ENCODE measurements at places on chromosomes 5 and 9. TPM values are rescaled to one million over a fixed set of nuclear protein-coding genes. Genes with fewer than 3 reads are reported as not detected.

DNA sequence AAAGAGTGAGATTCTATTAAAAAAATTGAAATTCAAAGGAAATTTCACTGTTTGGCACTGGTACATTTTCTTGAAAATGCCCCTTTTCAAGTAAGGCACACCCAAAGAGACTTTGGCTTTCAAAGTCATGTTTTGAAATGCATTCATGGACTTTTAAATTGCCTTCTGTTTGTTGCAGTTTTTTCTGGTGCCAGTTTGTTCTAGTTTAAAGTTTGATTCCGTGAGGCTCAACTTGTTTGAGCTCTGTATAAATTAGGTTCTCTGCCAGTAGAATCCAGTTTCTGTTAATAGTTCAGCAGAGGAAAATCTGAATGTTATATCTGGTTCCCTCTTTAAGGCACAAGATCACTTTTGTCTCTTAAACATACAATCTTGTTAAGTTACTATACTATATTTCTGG is 16.4 kb downstream of the ATP6V0E1 start:
- DNase-seq = no peak
- peak overlapping the region; percentile 88 for H3K27ac ChIP-seq
- H3K4me1 ChIP-seq = peaks cover 11% of the 10 kb centered on the region
- H3K4me3 ChIP-seq = no peak overlapping the region
- no peaks in the 10 kb centered on the region for H3K36me3 ChIP-seq

GRCh38 chr5:172886974-172887501 is 53.0 kb downstream of the ERGIC1 start:
- peak; percentile 61 for DNase-seq
- no peaks in the 10 kb centered on the region for H3K27me3 ChIP-seq
- no peaks in the 10 kb centered on the region for H3K4me1 ChIP-seq
- H3K36me3 ChIP-seq = peaks cover 7% of the 10 kb centered on the region
- H3K4me3 ChIP-seq = no peak overlapping the region

DNA sequence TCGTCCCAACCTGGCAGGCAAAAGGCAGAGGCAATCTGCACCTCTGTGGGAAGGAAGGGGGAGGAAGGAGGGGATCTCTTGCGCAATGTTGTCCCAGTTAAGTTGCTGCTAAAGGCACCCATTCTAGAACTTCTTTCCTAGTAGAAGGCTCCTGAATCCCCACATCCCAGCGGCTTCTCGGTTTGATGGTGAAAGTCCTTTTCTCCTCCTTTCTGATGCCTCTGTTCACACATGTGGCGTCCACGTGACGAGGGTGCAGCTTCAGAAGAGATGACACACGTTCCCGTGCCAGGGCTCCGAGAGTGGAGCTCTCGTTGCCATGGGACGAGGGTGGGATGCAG is 96.9 kb upstream of the FCN2 start:
- H3K4me1 ChIP-seq = no peaks in the 10 kb centered on the region
- H3K27me3 ChIP-seq = no peaks in the 10 kb centered on the region
- peak; percentile 58 for DNase-seq

DNA sequence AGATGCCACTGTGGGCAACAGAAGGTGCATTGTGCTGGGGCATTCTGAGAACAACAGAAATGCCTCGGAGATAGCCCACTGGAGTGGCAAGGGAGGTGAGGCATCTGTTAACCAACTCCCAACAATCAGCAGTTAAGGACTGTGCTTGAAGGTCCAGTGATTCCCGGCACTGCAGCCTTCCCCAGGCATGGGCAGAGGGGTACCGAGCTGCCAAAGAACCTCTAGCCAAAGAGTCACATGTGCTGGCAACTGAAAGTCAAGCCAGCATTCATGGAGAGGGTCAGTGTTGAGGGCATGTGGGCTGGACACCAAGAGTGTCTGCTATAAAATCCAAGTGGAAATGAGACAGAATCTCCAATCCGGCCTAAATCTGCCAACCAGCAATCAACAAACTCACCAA is 149.6 kb downstream of the ASTN2 start:
- H3K27ac ChIP-seq = no peak overlapping the region
- H3K36me3 ChIP-seq = no peaks in the 10 kb centered on the region
- no peak overlapping the region for H3K4me3 ChIP-seq
- DNase-seq = no peak

GRCh38 chr5:73673161-73673591 is 47.2 kb downstream of the ARHGEF28 start:
- H3K36me3 ChIP-seq = no peaks in the 10 kb centered on the region
- H3K27ac ChIP-seq = peak overlapping the region; percentile 26
- no peaks in the 10 kb centered on the region for H3K27me3 ChIP-seq
- no peak overlapping the region for H3K4me3 ChIP-seq
- no peak for DNase-seq

GRCh38 chr5:143920772-143921171 is 108.8 kb downstream of the HMHB1 start:
- no peak overlapping the region for H3K4me3 ChIP-seq
- H3K36me3 ChIP-seq = no peaks in the 10 kb centered on the region
- no peak for DNase-seq
- no peaks in the 10 kb centered on the region for H3K27me3 ChIP-seq

DNA sequence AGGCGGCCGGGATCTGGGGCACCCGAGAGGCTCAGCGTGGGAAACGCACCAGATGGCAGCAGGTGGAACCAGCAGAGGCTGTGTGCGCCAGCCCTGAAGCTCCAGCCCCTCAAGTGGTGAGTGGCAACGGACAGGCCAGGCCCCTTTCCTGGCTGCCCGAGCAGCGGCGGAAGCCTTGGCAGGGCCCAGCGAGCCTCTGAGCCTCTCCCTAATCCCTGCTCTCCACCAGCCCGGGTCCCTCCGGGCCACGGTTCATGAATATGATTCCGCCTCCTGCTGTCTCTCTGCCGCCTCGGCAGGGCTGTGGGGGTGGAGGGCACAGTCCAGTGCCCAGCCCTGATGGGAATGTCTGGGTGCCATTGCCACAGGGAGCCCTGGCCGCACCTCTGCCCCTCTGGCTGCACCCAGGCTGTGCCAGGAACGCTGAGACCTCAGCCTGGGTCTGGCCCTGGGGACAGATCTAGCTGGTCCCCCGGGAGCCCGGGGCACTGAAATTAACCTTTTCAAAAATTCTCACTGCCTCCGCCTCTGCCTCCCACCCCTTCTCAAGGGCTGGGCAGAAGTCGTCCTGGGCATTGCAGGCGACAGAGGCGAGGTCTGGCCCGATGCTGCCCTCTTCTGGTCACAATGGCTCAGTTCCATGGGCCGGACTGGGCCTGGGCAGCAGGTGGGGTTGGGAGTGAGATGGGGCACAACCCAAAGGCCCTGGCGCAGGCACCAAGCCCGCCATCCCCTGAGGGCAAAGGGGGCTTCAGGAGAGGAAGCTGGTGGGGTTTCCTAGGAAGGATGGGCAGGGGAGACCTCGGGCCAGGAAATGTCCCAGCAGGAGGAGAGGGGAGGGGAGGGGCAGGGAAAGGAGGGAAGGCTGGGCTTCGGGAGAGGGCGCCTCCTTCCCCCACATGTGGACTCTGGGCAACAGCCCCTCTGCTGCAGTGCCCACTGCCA is 20.3 kb downstream of the CCDC187 start:
- no peak overlapping the region for H3K27ac ChIP-seq
- peak; percentile 72 for DNase-seq
- peaks cover 6% of the 10 kb centered on the region for H3K4me1 ChIP-seq
- H3K27me3 ChIP-seq = peaks cover 52% of the 10 kb centered on the region
- H3K36me3 ChIP-seq = no peaks in the 10 kb centered on the region
- H3K4me3 ChIP-seq = no peak overlapping the region

DNA sequence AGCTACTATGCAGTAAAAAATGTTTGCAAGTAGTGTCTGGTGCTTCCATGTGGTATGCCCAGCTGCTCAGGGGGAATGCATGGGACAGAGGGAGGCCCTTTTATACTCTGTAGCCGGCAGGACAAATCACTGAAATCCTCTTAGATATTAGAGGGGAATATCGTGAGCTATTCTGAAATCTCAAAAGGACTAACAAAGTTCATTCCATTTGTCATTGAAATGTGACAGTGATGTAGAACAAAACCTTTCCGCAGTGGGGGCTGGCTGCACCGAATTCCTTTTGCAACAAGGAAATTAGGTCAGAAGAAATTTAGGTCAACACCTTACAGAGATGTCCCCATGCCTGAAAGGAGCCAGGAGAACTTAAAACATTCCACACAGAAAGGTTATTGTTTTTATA is 72.4 kb upstream of the MEF2C start:
- no peak overlapping the region for H3K4me3 ChIP-seq
- no peak overlapping the region for H3K27ac ChIP-seq
- DNase-seq = no peak
- H3K4me1 ChIP-seq = no peaks in the 10 kb centered on the region
- H3K27me3 ChIP-seq = no peaks in the 10 kb centered on the region

DNA sequence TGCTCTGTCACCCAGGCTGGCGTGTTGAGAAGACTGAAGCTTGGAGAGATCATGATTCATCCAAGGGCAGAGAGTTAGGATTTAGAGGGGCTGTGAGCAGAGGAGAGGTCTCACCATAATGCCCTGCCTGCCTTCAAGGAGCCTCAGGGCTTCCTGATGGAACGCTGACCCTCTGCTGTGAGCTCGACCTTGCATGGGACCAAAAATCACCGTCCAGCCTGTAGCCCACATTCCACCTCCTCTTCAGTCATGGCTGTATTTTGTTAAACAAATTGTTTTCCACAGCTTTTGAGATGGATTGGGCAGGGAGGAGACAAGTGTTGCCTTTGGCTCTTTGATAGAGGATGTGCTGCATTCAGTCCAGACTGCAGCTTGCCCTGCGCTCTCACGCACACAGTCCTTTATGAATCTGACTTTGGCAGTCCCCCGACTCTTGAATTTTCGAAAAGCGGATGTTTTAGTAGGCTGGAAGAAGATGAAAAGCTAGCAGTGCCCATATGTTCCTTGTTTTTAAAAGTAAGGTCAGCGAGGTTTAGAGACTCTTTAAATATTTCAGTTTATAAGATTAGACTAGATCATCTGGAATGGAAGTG is 79.5 kb downstream of the MVB12B start:
- H3K27ac ChIP-seq = no peak overlapping the region
- no peaks in the 10 kb centered on the region for H3K36me3 ChIP-seq
- no peaks in the 10 kb centered on the region for H3K27me3 ChIP-seq
- no peak overlapping the region for H3K4me3 ChIP-seq

Gene DNM1
- 50.4 TPM for total RNA-seq

Gene CA9
- not detected for total RNA-seq

Gene PRDM12
- total RNA-seq = not detected

Gene CDH9
- not detected for total RNA-seq
